IPS DF 19.7 (cell line): ENCODE measurements at places on chromosomes 3 and 15.
A peak's percentile ranks its signal among the peaks of the same experiment; 100 is the strongest.

DNA sequence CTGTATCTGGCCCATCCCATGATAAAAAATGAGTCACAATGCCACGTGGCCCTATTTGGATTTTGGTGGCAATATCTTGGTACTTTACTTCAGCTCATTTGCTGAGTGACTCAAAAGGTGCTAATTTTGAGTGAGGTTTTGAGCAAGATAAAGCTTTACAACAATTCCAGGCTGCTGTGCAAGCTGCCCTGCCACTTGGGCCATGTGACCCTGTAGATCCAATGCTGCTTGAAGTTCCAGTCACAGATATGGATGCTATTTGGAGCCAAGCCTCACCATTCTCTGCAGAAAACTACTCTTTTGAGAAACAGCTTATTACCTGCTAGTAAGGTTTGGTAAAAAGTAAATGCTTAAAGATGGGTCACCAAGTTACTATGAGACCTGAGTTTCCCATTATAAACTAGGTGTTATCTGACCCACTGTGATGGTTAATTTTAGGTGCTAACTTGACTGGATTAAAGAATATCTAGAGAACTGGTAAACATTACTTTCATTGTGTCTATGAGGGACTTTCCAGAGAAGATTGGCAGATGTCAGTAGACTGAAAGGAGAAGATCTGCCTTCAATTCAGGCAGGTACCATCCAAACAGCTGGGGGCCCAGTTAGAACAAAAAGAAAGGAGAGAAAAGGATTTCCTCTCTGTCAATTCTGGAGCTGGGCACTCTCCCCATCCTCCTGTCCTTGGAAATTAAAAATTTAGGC lies 1083.9 kb downstream of the DIPK2A start:
- no peak for DNase-seq

DNA sequence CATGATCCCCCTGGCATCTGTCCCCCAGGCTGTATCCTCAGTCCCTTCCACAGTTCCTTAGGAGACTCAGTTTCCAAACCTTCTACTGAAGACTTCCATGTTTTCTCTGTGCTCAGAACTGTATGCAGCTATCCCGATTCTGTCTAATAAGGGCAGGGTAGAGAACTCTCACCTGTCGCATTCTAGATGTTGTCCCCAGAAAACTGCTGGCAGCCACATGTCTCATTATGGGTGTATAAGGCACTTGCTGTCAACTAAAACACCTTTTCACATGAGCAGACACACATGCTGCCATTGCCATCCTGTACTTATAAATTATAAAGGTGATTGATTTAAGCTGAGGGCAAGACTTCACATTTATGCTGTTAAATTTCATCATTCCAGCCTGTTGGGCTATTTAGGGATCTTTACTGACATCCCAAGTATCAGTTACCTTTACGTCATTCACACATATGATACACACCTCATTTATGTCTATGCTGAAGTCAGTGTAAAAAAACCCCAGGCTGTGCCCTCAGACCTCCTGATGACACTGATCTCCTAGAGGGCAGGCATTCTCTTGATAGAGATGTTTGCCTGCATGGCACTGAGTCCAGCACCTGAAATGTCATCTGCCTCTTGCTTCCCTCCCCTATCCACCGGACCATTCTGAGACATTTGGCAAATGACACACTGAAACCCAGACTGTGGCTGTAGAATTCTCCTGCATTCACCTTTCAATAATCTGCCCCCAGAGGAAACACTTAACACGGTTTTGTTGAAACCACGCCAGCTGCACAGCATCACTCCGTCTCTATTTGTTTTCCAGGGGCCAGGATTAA lies 35.8 kb downstream of the BTD start:
- no peak for DNase-seq

- no peak for DNase-seq
These were observed 296.2 kb downstream of the FHIT start for GRCh38 chr3:60955034-60955433.

GRCh38 chr15:78056714-78057269 lies 20.7 kb downstream of the TBC1D2B start:
- no peak for DNase-seq

DNA sequence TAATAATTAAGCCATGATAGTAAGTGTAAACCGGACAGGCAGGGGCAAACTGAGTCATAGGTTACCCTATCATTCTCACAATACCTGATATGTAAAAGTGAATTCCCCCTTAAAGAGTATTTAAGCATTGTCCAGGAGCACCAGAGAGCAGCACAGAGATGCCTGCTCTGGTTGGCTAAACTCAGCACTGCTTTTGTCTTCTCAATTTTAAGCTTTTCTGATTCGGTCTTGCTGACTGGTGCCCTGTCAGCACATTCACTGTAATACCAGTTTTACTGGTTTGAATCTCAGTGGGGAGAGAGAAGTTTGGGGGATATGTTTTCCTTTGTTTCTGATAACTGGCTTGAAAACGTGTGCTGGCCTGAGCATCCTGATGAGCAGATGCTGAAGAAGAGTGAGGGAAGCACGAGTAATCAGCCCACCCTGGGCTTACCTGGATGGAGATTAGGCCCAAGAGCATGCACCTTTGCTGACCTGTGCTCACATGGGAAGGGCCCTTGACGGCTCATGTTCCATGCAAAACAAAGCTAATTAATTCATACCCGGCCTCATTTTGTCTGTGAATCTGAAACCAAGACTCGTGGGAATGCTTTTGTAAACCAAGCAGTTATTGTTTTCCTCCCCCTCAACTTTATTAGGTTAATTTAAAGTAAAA lies 208.5 kb upstream of the MRPL3 start:
- DNase-seq: no peak

DNA sequence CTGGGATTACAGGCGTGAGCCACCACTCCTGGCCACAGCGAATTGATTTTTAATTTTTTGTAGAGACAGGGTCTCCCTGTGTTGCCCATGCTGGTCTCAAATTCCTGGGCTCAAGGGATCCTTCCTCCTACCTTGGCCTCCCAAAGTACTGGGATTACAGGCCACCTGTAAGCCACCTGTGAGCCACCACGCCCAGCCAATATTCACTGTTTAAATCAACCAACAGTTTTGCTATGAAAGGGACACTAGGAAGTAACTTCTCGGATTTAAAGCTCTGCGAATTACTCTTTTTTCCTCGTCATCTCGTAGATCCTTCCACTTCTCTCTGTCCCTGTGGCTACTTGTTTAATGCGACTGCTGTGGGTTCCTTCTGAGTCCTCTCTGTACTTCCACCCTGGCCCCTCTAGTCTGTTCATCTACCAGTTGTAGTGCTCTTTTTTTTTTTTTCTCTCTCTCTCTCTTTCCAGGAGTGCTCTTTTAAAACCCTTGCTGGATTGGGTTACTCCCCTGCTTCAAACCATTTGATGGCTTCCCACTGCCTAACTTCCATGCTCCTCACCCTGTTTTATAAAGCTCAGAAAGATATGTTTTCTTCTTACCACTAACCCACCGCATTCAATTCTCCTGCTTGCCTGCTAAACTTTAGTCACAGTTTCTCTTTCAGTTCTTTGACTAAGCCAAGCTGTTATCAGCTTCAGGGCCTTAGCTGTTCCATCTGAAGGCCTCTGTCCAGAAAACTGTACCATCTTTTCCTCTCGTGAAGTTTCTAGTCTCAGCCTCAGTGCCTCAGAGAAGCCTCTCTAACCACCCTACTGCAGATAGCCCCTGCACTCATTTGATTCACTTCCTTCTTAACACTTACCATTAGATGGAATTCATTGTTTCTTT lies 12.4 kb downstream of the RTF1 start:
- DNase-seq: no peak

DNA sequence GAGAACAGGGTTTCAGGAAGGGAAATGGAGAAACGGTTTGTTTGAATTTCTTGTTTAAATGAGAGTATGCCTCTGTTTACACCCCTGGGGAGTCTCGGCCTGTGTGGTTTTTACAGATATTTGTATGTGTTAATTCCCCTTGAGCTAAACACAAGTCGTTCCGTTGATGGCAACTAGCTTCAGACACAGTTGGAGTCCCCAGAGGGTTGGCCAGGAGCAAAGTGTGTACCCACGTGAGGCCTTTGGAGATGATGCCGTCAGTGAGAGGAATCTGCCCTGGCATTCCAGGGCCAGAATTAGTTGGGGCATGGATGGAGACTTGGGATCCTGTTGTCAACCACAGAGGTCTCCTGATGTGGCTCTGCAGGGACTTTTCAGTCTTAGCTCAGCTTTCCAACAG lies 44.0 kb downstream of the CEMIP start:
- DNase-seq: no peak

- no peak for DNase-seq
These were observed 340.7 kb upstream of the DNAJC19 start for GRCh38 chr3:181330257-181330656.

DNA sequence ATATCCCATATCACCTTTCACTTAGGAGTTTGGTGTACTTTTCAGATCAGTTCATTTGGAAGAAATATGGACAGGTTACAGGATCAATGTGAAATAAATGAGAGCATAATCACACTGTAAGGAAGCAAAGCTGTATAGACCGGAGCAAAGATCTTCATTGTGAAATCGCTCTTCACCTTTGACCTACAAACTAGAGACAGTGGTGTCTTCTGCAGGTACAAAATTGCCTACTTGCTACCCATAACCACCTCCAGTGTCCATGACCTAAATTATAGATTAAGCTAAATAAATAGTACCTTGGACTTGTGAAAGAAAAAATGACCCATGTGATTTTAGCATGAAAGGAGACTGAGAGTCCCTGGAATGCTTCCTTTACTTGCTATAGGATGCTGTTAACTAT lies 379.5 kb upstream of the SUCLG2 start:
- no peak for DNase-seq

DNA sequence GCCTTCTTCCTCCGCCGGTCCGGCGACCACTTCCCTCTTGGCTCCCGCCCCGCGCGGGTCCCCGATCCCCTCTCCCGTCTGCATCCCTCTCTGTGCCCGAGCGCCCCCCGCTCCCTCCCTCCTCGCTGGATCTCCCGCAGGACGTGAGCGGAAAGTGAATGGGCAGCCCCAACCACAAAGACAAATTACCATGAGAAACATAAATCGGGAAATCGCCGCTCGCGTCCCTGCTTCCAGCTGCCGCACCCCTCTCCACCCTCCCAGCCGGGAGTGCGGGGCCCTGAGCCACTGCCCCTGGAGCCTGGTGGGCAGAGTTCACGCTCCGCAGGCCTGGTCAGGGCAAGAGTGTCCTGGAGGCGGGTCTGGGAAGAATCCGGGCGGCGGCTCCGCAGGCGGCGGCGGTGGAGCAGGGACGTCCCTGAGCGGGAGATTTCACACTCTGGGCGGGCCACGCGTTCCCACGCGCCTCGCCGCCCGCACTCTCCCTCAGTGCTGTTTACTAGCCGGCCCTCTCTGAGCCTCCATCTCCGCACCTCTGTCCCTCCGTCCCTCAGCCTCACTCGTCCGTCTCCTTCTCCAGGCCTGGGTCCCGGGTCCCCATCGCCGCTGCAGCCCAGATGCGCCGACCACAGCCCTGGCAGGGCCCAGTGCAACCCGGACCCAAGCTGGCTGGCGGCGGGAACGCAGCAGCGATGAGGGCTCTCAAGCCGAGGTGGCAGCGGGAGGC lies 835 bp downstream of the SEMA5B start:
- DNase-seq: no peak

DNA sequence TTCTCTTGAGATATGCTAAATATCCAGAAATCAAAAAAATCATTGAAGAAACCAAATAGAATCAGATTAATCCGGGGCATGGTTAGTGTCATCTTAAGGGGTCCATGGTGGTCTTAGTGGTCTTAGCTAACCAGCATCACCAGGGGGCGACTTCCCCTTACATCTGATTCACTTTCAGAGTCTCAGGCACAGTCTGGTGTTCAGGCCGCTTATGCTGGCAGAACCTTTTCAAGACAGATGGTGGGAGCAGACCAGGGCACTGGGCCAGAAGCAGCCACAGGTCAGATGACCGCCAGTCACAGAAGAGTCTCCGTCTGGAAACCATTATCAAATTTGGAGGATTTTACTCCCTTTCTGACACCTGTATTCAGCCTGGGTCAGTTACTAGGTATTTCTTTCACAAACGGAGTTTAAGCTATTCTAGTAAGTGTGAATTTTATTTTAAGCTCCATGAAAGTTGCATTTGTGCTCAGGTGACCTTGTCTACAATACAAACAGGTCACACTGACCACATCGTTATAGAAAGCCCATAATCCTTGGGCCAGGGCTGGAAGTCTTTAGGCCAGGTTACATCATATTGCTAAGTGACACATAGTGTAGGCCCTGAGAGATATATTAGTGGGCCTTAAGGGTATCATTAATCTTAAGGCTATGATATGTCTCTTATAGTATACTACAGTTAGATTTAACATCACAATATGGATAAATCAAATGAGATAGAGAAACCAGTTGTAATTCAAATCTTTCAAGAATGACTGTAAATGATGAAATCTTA lies 365.5 kb downstream of the GBE1 start:
- DNase-seq: peak; percentile 7

- DNase-seq: no peak
These were observed 207.6 kb upstream of the STAC start for GRCh38 chr3:36172699-36173098.

GRCh38 chr3:11245827-11246662 lies 26.2 kb upstream of the ATG7 start:
- no peak for DNase-seq

GRCh38 chr3:135325096-135325495 lies 530.0 kb downstream of the EPHB1 start:
- no peak for DNase-seq

DNA sequence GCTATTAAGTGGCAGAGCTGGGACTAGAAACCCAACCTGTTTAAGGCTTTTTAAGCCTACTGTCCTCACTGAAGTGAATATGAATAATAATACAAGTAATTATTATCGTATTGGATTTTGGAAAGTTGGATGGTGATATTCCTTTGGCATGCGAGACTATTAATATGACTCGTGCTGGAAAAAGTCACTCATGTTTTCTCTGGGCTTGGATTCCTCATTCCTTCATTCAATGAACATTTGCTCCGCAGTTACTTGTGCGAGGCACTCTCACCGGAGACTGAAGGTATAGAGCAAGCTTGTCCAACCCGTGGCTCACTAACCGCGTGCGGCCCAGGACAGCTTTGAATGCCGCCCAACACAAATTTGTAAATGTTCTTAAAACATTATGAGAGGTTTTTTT lies 694 bp downstream of the PLAAT1 start:
- DNase-seq: no peak

DNA sequence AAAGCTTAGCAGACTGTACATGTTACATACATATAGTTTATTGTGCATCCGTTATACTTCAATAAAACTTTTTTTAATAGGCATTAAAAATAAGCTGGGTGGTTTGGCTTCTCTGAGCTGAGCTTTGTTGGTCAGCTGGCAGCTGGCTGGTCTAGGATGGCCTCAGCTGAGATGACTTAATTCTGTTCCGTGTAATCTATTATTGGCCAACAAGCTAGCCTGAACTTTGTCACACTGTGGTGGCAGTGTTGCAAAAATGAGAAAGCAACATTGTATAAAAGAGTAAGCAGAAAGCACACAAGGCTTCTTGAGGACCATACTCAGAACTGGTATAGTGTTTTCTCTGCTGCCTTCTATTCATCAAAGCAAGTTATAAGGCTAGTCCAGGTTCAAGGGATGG lies 45.2 kb downstream of the CGGBP1 start:
- no peak for DNase-seq
